ENCODE measurements at places on chromosomes 5 and 9. TPM values are rescaled to one million over a fixed set of nuclear protein-coding genes. Genes with fewer than 3 reads are reported as not detected.
A peak's percentile ranks its signal among the peaks of the same experiment; 100 is the strongest.

The PPP1R26 gene
- 50.2 TPM for total RNA-seq

The FYB1 gene
- total RNA-seq = not detected

The ADAMTS6 gene
- 13.0 TPM for total RNA-seq

The KIF20A gene
- total RNA-seq = 28.8 TPM

- H3K4me3 ChIP-seq = no peak overlapping the region
- H3K4me1 ChIP-seq = peaks cover 2% of the 10 kb centered on the region
- no peak for DNase-seq
- peak overlapping the region; percentile 82 for H3K27ac ChIP-seq
- H3K36me3 ChIP-seq = peaks cover 40% of the 10 kb centered on the region
- H3K27me3 ChIP-seq = no peaks in the 10 kb centered on the region
These were observed 34.0 kb downstream of the NDST1 start for GRCh38 chr5:150541895-150542294.

DNA sequence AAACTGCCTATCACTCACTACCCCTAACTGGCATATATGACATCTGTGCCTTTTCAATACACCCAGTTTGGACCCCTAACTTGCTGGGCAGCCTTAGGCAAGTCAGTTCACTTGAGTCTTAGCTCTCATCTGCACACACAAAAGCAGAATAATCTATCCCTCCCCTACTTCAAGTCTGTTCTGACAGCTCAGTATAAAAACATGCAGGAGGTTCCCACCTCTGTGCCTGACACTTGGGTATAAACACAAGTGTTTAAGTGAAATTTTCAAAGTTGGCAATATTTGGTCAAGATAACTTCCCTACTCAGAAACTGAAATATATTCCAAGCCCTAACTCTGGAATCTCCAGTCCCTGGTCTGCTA is 12.6 kb downstream of the HNRNPH1 start:
- peaks cover 44% of the 10 kb centered on the region for H3K36me3 ChIP-seq
- H3K27ac ChIP-seq = peak overlapping the region; percentile 69
- no peak for DNase-seq

GRCh38 chr9:19988281-19988680 is 199.4 kb upstream of the SLC24A2 start:
- H3K4me1 ChIP-seq = no peaks in the 10 kb centered on the region
- no peak overlapping the region for H3K27ac ChIP-seq
- H3K27me3 ChIP-seq = no peaks in the 10 kb centered on the region
- no peak overlapping the region for H3K4me3 ChIP-seq
- DNase-seq = no peak

DNA sequence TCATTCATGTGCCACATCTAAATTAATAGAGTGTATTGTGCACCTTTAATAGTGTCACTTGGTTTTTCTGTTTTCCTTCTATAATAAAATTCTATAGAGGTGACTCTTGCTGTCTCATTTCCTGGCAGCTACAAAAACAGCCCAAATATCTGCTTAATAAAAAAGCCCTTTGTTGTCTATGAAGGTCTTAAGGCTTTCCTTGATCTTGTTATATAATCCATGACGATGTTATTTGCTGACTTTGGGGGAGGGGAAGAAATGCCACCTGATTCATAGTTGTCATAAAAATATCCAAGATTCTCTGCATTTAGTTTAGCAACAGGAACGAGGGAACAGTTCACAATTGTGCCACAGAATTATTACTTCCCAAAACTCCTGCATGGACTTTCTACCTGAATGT is 31.3 kb downstream of the CPEB4 start:
- no peaks in the 10 kb centered on the region for H3K27me3 ChIP-seq
- DNase-seq = no peak
- no peak overlapping the region for H3K4me3 ChIP-seq
- no peaks in the 10 kb centered on the region for H3K36me3 ChIP-seq

DNA sequence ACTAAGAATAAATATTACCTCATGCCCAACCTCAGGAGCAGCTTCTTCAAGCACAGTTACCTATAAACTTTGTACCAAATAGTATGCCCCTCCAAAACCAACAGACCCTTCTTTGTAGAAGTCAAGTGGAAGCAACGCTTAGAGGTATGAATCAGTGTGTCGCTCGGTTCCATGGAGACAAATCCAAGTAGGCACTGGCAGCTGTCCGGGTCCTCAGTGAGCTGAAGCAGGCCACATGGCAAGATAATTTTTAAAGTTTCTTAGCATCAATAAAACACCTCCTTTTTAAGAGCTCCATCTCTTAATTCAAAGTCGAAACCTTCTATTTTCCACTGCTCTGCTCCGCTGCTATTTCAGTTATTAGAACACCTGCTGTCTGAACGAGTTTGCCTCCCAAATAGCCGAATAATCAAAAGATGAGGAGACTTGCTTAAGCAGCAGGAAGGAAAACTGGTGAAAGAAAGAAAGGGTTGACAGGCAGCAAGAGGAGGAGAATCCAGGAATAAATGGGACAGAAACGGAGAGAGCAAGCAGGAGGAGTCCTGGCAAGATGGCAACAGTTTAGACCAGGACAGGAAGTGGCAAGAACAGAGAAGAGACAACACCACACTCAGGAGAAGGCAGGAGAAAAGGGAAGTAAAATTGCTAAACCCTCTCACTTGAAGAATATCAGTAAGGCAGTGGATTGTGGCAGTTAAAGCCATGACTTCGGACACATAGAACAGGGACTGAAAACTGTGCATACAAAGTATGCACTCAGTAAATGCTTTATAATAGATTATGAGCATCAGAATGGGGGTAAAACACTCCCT is 65.0 kb downstream of the PPP2R2B start:
- peaks cover 2% of the 10 kb centered on the region for H3K4me1 ChIP-seq
- DNase-seq = no peak
- no peak overlapping the region for H3K27ac ChIP-seq
- H3K27me3 ChIP-seq = peaks cover 42% of the 10 kb centered on the region
- no peak overlapping the region for H3K4me3 ChIP-seq

GRCh38 chr5:103476811-103477210 is 85.8 kb downstream of the NUDT12 start:
- no peak overlapping the region for H3K27ac ChIP-seq
- H3K27me3 ChIP-seq = no peaks in the 10 kb centered on the region
- H3K36me3 ChIP-seq = no peaks in the 10 kb centered on the region
- H3K4me1 ChIP-seq = no peaks in the 10 kb centered on the region

DNA sequence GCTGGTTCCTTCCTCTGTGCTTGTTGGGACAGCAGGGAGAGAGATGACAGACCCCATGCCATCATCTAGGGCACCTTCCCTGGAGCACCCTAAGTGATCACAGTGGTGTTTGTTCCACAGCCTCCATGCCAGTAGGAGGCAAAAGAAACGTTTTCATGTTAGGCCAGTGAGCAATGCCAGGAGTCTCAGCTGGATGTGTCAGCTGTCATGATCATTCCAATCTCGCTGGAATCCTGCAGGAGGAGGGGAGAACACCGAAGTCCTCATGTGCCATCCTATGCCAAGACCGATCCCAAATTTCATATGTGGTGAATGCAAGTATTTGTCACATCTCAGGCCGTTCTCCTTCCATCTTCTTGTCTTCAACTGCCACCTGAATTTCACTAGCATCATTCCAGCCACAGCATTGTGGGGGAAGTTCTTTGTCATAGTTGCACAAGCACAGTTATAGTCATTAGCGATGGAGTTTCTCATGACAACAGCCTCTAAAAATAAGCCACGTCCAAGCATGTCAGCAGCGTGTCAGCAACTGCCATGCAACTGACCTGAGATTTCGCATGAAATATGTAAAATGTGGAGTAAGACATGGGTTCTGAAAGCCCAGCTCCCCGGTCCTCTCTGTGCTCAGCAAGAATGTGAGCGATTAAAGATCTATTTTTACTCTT is 97.2 kb upstream of the DNAH5 start:
- H3K4me1 ChIP-seq = peaks cover 16% of the 10 kb centered on the region
- H3K27ac ChIP-seq = no peak overlapping the region
- H3K27me3 ChIP-seq = peaks cover 17% of the 10 kb centered on the region
- DNase-seq = no peak
- H3K36me3 ChIP-seq = no peaks in the 10 kb centered on the region

DNA sequence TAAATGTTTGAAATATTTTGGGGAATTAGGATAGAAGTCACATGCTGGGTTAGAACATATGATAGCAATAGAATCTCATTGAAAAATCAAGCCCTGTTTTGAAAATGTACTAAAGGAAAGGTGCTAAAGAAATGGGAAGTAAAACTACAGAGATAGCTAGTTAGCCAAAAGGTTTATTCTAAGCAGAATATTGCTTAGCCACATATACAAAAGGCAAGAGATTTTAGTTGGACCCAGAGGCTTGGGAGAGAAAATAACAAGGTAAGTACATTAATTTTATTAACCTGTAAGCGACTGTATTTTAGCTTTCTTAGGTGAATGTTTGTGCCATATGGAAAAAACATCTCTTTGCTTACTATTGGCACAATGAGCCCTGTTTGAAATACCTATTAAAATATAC is 108.3 kb downstream of the RPS23 start:
- H3K4me1 ChIP-seq = peaks cover 10% of the 10 kb centered on the region
- DNase-seq = no peak
- H3K4me3 ChIP-seq = no peak overlapping the region
- H3K36me3 ChIP-seq = no peaks in the 10 kb centered on the region

DNA sequence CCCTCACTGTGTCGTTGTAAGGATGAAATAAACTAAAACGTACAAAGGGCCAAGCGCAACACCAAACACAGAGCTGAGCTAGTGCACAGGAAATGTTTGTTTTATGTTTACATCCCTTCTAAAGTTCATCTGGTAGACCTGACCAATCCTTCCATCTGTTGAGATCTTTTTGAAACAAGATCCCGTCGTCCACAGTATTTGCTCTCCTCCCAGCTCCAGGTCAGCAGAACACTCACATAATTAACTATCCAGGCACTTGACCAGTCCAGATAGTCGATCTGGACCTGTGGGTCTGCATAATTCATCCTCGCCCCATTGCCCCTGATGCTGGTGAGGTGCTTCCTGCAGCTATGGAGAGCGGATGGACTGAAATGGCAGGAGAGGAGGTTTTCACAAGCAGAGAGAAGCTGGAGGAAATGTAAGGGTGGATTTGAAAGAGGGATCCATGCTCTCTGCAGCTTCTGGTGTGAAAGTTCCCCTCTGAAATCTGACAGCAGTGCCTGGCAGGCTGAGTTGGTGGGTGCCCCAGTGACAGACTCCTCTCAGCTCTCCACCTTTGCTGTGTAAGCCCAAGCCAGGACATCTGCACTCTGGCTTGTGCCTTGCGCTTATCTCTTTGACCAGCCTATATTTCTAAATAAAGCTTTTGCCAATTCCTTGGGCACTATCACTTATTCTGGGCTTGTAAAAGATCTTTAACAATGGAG is 102.4 kb downstream of the TTLL11 start:
- DNase-seq = no peak
- peaks cover 3% of the 10 kb centered on the region for H3K4me1 ChIP-seq
- no peak overlapping the region for H3K27ac ChIP-seq

GRCh38 chr5:88860501-88860900 is 22.5 kb downstream of the MEF2C start:
- H3K4me1 ChIP-seq = peaks cover 2% of the 10 kb centered on the region
- H3K36me3 ChIP-seq = peaks cover 4% of the 10 kb centered on the region
- H3K27ac ChIP-seq = no peak overlapping the region
- H3K27me3 ChIP-seq = no peaks in the 10 kb centered on the region
- DNase-seq = no peak
- no peak overlapping the region for H3K4me3 ChIP-seq
